C1 segment of cervical spinal cord (tissue), 14 donors: ENCODE measurements at places on chromosomes 12 and 14.

DNA sequence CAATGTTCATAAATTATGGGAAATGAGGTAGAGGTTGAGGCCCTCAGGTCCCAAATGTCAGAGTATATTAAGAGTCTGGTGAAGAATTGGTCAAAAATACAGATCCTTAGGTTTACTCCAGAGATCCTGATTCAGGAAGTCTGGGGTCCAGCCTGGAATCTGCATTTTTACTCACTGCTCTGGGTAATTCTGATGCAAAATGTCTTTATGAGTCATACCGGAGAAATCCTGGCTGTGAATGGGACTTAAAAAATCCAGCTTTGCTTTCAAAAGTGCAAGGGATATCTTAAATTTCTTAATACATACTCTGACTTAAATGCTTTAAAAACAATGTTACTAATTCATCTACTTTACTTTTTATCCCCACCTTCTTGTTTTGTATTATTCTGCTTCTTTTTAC is 74.5 kb downstream of the FERMT2 start:
- DNase-seq, result no peak

DNA sequence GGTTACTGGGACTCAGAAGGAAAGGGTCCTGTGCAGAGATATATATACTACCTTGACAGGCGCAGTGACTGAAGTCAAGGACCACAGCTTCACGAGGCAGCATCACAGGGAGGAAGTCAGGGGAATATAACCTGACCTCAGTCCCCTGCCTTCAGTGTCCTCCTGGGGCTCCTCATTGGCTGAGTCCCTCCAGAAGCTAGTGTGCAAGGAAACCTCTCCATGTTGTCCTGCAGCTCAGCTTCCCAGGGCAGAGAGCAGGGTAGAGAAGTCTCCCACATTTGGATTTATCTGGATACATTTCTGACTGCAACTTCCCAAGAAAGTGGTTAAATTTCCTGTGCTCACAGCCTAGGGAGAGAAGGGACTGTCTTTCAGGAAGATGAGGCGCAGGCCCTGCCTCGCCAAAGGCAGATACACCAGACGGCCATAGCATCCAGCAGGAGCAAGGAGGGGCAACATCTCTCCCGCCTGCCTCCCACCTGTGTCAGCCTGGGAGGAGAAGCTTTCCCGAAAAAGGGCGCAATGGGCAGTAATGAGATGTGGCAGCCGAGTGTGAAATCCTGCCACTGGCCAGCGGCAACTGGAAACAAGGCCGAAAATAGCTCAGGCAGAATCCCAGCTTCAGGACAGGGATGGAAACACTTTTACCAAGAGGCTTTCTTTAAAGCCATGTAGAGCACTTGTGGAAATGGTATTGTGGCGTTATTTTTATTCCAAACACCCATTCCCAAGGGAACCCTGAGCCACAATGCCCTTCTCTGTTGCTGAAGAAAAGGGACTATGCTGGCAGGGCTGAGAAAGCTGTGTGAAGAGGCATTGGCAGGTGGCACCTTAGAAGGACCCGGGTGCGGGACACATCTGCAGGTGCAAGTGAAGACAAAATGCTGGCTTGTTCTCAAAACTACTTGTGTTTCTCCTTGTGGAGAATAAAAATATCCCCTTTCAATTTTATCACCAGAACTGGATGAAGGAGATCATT is 54.9 kb upstream of the HIF1A start:
- DNase-seq, result no peak

DNA sequence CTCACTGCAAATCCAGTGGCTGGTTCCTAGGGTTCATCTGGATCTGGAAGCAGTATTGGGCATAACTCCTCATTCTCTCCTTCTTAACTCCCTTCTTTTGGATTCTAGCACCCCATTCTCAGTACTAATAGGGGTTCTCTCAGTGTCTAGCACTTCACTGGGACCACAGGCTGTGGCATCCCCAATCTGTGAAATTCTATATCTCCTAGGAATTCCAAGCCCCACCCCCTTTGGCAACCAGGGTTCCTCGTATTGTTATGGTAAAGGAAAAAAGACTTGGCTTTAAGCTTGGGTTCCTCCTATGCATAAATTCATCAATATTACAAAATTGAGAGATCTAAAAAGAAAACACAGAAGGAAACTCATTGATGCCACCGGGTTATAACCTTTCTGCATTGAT is 45.0 kb upstream of the FBXO21 start:
- no peak for DNase-seq

DNA sequence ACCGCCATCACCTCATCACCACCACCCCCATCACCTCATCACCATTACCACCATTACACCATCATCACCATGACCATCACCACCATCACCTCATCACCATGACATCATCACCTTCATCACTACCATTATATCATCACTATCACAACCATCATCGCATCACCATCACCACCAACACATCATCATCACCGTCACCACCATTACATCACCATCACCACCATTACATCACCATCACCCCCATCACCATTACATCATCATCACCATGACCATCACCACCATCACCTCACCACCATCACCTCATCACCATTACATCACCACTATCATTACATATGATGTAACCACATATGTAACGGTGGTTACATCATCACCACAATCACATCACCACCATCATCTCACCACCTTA is 132.3 kb downstream of the RIMBP2 start:
- DNase-seq, result no peak

- DNase-seq, result no peak
Observed at GRCh38 chr14:95577870-95578269, 43.0 kb downstream of the GLRX5 start.

- DNase-seq, result peak; percentile 58
Observed at GRCh38 chr12:8697476-8698131, at the start of gene RIMKLB. RIMKLB (plus strand) TSS chr12:8697991; CDS start chr12:8713867, 15,876 bp downstream.

DNA sequence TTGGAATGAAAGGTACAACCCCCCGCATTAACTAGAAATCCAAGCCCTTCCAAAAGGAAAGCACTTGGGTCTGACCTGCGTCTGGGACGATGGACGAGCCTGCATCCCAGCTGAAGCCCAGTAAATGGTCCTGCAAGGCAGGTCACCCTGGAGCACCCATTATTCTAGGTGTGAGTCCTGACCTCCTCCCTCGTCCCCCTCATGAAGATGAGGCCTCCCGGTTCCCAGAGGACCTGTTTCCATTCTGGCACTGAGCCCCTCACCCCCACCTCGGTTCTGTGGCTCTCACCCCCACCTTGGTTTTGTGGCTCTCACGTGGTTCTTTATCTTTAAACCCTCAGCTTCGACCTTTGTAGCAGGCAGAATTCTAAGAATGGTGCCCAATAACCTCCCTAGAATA is 7.3 kb downstream of the IFI27 start:
- no peak for DNase-seq

DNA sequence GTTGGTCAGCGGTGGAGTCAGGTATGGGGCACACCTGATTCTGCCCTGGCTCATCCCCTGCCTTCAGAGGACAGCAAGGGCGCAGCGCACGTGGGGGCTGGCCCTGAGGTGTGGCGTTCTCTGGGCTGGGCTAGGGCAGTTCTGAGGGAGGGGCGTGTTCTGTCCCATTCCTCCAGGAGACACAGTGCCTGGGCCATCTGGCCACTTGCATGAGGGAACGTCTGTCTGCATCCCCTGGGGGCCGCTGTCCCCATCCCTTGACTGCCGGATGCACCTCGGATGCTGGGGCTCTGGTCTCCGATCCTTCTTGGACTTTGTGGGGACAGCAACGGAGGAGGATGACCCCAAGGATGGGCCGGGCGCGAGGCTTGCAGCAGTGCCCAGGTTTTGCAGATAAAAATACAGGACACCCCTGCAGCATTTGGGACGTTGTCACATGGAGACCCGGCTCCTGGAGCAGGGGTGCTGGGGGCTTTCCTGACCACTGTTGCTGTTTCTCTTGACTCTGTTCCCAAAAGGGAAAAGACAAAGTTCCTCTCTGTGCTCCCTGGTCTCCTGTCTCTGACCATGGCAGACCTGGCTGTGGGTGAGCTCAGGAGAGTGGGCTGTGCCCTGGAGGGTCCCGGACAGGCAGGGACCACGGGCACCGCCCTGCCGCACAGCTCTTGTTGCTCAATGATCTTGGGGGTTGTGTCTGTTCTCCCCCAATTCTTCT is 6.9 kb downstream of the MTA1 start:
- DNase-seq, result no peak

DNA sequence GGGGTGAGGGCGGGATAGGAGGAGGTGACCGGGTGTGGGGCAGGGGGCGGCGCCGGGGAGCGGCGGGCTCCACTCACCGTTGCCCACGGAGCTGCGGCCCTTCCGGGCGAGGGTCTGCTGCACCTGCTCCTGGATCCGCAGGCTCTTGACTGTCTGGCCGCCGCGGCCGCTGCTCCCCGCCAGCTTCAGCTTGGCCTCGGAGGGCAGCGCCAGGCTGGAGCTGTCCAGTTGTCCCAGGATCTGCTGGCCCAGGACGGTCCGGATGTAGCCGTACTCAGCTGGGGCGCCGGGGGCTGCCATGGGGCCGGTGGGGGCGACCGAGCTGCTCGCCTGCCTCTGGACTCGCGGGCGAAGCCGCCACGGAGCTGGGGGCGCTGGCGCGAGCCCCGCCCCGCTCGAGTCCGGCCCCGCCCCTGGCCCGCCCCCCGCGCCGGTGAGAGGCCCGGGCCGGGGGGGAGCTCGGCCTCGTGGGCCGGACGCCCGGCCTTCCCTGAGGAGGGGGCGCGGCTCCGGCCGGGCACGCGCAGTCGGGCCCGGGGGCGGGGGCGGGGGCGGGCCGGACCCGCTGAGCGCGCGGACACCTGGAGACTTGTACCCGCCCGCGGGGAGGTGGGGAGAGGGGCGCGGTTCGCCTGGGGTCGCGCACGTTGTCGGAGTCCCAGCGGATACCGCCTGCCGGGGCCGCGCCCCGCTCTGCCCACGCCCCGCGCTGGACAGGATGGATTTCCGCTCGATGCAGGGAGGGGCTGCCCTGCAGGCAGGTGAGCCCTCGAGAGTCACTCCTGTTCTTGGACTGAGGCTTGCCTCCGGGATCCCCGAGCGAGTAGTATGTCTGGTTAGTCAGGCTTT is at the start of gene PKP2:
TSS of gene PKP2 (minus strand) at position 346 of the 849 bp plus-strand sequence. CDS start at position 300, 46 bp downstream.
- DNase-seq, result peak; percentile 25
